Thoracic aorta endothelial cell (primary cell): ENCODE measurements at places on chromosomes 7 and 10. TPM values are rescaled to one million over a fixed set of nuclear protein-coding genes. Genes with fewer than 3 reads are reported as not detected.

The MDFIC gene
- 20.7 and 21.0 TPM in 2 replicates for total RNA-seq

The ZCWPW1 gene
- 0.53 and 0.79 TPM in 2 replicates for total RNA-seq

The HDAC9 gene
- 15.3 and 19.7 TPM in 2 replicates for total RNA-seq

The NAT16 gene
- not detected in 2 replicates for total RNA-seq

The CAMK2B gene
- total RNA-seq = 1.1 and 1.8 TPM in 2 replicates

The ADCYAP1R1 gene
- 0.93 and 8.5 TPM in 2 replicates for total RNA-seq

The NACAD gene
- 0.66 and 1.1 TPM in 2 replicates for total RNA-seq

The TAS2R4 gene
- total RNA-seq = 1.1 and 1.7 TPM in 2 replicates

The ARHGAP12 gene
- total RNA-seq = 32.1 and 36.7 TPM in 2 replicates

The TMEM225B gene
- total RNA-seq = 0.43 TPM in 1 of 2 replicates, not detected in the other

The EFCAB10 gene
- total RNA-seq = not detected in 2 replicates

The LRIT1 gene
- total RNA-seq = not detected in 2 replicates

The CNNM1 gene
- total RNA-seq = 0.14 TPM in 1 of 2 replicates, not detected in the other

The CTAGE8 gene
- total RNA-seq = 0.65 TPM in 1 of 2 replicates, not detected in the other

The CALN1 gene
- total RNA-seq = not detected in 2 replicates

The OR9A2 gene
- total RNA-seq = 0.27 TPM in 1 of 2 replicates, not detected in the other

The CDH23 gene
- under 0.01 TPM in 1 of 2 replicates, not detected in the other for total RNA-seq

The SPDYE11 gene
- total RNA-seq = not detected in 2 replicates

The CEP41 gene
- total RNA-seq = 14.0 and 19.7 TPM in 2 replicates

The CNPY1 gene
- not detected in 2 replicates for total RNA-seq

The ARPC1A gene
- 229 and 254 TPM in 2 replicates for total RNA-seq

The ADRA2A gene
- total RNA-seq = 0.40 and 1.4 TPM in 2 replicates

The PPP1R17 gene
- not detected in 2 replicates for total RNA-seq

The UTF1 gene
- not detected in 2 replicates for total RNA-seq

The EPHA1 gene
- total RNA-seq = under 0.01 TPM in 1 of 2 replicates, not detected in the other

The TCAF1 gene
- 45.1 and 48.7 TPM in 2 replicates for total RNA-seq

The BPGM gene
- total RNA-seq = 42.7 and 52.7 TPM in 2 replicates

The NUTM2E gene
- total RNA-seq = not detected in 2 replicates

The FAM25G gene
- total RNA-seq = not detected in 2 replicates

The CYP2C9 gene
- total RNA-seq = not detected in 2 replicates

The LHFPL3 gene
- total RNA-seq = not detected in 2 replicates

The PCLO gene
- 0.13 and 0.72 TPM in 2 replicates for total RNA-seq

The FAM237B gene
- not detected in 2 replicates for total RNA-seq

The SPDYE2B gene
- not detected in 2 replicates for total RNA-seq

The PON3 gene
- 0.93 and 1.9 TPM in 2 replicates for total RNA-seq

The MAT1A gene
- total RNA-seq = not detected in 2 replicates

The CTAGE4 gene
- total RNA-seq = 0.22 and 1.1 TPM in 2 replicates

The TFPI2 gene
- 3.2 and 96.5 TPM in 2 replicates for total RNA-seq

The STYXL1 gene
- 22.7 and 26.7 TPM in 2 replicates for total RNA-seq

The VENTX gene
- not detected in 2 replicates for total RNA-seq

The LDB3 gene
- not detected in 2 replicates for total RNA-seq

The HUS1 gene
- total RNA-seq = 37.8 and 46.0 TPM in 2 replicates

The LBX1 gene
- not detected in 2 replicates for total RNA-seq

The DENND2A gene
- not detected in 2 replicates for total RNA-seq

The CHN2 gene
- total RNA-seq = 0.53 TPM in 1 of 2 replicates, not detected in the other

The GCK gene
- 0.13 and 0.14 TPM in 2 replicates for total RNA-seq

The PBLD gene
- 3.6 and 4.3 TPM in 2 replicates for total RNA-seq

The POM121 gene
- 13.6 and 15.9 TPM in 2 replicates for total RNA-seq

The RSPH10B gene
- 0.53 TPM in 1 of 2 replicates, not detected in the other for total RNA-seq
